ENCODE measurements at places on chromosomes 13 and 19.

DNA sequence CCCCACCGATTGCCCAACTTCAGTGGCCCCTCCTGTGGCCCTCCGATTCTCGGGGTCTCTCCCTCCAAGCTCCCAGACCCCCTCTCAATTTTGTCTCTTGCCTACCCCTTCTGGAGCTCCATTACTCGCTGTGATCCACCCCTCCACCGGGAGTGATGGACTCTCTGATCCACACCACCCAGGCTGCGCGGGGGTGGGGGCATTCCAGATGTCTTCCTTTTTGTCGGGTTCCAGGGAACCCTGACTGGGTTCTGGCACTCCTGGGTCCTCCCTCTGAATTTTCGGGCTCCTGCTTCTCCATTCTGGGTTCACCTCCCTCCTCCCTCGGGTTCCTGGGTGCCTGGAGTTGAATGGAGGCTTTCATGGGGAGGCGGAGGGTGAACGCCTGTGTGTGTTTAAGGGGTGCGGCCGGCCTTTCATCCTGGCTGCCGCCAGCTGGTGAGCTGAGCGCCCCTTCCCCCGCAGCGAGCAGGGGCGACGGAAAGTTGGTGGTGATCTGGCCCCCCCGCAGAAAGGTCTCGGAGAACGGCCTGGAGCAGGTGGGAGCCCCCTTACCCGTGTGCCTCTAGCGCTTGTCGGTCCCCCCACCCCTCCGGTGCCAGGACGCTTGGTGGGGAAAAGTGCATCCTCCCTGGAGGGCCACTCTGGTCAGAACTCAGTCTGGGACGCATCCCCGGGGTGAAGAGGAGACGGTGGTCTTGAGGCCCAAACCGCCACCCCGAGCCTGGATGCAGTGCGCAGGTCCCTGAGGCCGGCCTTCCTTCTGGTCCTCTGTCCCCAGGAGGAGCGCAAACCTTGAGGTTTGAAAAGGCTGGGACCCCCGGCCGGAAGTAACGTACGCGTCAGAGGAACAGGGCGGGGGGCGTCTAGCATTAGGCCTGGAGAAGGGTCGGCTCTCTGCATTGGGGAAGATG, 1.6 kb downstream of the MISP3 start:
- DNase-seq: no peak

- no peak for DNase-seq
Observed at GRCh38 chr13:33119022-33119781, 103.0 kb downstream of the KL start.

DNA sequence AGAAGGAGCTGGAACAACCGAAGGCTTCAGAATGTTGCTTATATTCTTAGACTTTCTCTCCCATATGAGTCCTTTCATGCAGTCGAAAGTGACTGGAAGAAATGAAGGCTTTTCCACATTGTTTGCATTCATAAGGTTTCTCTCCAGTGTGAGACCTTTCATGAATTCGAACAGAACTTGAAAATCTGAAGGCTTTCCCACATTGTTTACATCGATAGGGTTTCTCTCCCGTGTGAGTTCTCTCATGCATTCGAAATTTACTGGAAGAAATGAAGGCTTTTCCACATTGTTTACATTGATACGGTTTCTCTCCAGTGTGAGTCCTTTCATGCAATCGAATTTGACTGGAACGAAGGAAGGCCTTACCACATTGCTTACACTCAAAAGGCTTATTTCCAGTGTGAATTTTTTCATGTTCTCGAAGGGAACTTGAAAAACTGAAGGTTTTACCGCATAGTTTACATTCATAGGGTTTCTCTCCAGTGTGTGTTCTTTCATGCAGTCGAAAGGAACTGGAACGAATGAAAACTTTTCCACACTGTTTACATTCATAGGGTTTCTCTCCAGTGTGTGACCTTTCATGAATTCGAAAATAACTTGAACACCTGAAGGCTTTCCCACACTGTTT, 21.5 kb downstream of the ZNF14 start:
- no peak for DNase-seq

DNA sequence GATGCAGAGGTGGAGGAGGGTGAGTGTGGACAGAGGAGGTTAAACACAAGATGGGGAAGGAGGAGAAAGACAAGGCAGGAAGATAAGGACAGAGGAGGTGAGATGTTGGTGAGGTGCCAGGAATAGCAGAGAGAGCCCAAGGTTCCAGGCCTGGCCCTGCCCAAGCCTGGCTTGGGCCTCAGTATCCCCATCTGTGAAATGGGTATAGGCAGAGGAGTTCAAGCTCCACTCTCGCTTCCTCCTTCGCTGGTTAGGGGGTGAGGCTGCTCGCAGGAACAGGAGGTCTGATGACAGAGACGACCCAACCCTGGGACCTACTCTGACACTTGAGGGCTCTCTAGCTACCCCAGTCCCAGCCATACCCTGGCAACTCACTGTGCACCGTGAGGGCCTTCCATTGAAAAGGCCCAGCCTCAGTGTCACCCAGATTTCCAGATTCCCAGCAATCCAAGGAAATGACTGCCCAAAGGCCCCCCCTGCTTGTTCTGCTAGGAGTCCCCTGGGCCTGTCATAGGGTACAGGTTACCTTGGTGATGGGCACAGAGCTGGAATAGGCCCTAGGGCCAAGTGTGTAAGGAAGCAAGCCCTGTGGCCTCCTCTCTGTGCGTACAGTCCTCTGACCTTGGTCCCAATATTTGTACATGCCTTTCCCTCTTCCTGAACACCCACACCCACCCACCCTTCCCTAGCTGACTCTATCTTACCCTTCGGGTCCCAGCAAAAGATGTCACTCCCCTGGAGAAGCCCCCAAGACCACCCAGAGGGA, 8.6 kb upstream of the ANGPTL8 start:
- no peak for DNase-seq

- no peak for DNase-seq
Observed at GRCh38 chr19:11070123-11070522, 19.1 kb upstream of the LDLR start.

DNA sequence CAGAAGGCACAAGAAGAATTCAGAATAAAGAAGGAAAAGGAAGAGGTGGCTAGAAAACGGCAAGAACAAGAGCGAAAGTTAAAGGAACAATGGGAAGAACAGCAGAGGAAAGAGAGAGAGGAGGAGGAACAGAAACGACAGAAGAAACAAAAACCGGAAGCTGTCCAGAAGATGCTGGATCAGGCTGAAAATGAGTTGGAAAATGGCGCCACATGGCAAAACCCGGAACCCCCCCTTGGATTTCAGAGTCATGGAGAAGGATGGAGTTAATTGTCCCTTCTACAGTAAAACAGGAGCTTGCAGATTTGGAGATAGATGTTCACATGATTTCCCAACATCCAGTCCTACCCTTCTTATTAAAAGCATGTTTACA, 6.7 kb downstream of the CD209 start:
- DNase-seq: peak; percentile 52

DNA sequence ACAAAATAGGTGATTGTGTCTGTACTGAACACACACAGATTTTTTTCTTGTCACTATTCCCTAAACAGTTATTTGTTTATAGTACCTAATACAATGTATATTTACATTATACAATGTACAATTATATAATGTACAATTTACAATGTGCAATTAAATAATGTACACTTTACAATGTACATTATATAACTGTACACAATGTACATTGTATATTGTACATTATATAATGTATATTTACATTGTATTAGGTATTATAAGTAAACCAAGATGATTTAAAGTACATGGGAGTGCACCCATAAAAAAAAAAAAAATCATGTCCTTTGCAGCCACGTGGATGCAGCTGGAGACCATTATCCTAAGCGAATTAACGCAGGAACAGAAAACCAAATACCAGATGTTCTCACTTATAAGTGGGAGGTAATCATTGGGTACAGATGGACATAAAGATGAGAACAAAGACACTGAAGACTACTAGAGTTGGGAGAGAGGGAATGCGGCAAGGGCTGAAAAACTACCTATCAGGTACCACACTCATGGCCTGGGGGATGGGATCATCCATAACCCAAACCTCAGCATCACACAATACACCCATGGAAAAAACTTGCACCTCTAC, 68.1 kb downstream of the ABCC4 start:
- DNase-seq: no peak

- DNase-seq: no peak
Observed at GRCh38 chr13:60158321-60158801, 5.4 kb downstream of the DIAPH3 start.

DNA sequence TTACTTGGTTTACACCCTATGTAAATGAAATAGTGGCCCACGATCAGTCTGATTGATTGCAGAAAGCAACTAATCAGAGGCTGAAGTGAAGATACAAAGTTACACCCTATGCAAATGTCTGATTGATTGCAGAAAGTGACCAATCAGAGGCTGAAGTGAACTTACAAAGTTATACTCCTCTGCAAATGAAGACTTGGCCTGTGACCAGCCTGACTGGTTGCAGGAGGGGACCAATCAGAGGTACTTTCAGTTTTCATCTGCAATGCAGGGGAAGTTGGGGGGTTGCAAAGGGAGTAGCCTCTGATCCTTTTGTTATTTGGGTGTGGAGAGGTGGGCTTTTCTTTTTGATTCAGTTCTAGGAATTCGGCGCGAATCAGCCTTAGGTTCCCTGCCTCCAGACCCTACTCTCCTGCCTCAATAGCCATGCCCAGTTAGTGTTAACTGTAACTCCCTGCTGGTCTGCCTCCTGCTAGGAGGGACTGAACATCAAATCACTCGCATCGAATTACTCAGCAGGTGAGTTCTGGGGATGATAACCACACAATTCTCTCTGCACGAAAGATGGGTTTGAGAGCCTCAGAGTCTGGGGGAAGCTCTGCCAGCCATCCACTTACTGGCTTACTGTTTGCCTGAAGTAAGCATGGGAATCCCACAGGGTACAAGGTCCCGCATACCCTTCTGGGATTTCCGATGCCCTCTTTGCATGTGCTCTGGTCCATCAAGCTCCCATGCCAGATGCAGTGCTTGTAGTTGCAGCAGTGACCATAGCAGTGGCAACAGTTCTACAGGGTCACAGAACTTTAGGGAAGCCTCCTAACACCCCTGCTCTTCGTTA, 7.5 kb downstream of the ARL11 start:
- DNase-seq: peak; percentile 54

DNA sequence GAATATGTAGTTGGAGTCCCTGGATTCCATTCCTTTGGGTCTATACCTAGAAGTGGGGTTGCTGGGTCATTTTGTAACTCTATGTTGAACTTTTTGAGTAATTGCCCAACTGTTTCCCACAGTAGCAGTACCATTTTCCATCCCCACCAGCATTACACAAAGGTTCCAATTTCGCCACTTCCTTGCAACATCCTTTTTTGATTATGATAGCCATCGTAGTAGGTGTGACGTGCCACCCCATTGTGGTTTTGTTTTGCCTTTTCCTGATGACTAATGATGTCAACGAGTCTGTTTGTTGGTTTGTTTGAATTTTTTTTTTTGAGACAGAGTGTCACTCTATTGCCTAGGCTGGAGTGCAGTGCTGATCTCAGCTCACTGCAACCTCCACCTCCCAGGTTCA, 3.3 kb upstream of the PEX11G start:
- peak; percentile 97 for DNase-seq

DNA sequence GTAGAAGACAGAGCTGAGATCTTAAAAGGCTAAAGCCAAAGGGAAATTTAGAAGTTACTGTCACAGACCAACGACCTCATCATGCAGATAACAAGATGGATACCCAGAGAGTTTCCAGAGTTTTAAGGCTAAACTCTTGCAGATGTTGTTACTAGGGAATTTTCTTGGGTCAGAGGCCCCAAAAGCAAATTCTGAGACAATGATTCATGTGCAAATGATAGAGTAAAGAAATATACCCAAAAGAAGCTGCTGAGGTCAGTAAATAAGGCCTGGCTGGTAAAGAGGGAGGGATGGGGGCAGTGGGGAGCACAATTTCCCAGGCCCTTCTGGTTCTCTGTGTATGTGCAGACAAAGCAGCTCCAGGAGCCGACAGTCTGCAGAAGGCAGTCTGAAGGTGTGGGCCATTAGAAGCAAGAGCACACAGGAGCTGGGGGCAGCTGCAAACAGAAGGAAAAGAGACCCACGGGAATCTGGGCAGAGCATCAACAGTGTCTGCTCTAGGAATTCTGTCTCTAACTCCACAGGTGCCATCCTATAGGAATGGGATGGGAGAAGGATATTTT, 330.8 kb downstream of the TBC1D4 start:
- DNase-seq: no peak

DNA sequence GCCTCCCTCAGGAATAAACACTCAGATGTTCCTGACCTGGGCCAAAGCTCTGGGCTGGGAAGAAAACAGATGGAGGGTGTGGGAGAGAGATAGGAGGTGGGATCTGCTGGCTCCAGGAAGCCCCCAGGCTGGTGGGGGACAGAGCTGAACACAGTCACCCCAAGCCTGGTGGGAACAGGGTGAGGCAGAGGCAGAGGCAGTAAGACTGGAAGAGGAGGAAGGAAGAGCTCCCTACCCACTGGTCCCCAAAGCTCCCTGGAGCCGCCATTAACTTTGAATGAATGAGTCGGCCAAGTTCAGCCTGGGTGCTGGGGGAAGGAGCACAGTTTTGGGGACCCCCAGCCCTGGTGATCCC, 801 bp upstream of the KCNN1 start:
- no peak for DNase-seq

- DNase-seq: peak; percentile 23
Observed at GRCh38 chr19:14890643-14891379, 4.9 kb upstream of the OR7A17 start.

DNA sequence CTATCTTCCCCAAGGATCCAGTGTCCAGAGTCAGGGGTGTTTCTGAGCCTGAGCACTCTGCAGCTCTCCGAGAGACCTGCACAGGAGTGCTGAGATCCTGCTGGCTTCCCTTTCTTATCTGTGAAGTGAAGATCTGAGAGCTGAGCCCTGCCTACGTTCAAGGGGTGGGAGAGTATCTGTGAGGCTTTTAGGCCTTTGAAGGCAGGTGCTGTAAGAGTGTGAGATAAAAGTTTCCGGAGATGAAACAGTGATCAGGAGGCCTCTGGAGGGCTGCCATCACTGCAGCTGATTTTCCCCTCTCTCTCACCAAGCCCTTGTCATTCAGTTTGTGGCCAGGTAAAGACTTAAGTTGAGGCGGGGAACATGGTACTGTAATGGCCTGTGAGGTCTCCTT, 83.1 kb downstream of the AKAP11 start:
- no peak for DNase-seq

DNA sequence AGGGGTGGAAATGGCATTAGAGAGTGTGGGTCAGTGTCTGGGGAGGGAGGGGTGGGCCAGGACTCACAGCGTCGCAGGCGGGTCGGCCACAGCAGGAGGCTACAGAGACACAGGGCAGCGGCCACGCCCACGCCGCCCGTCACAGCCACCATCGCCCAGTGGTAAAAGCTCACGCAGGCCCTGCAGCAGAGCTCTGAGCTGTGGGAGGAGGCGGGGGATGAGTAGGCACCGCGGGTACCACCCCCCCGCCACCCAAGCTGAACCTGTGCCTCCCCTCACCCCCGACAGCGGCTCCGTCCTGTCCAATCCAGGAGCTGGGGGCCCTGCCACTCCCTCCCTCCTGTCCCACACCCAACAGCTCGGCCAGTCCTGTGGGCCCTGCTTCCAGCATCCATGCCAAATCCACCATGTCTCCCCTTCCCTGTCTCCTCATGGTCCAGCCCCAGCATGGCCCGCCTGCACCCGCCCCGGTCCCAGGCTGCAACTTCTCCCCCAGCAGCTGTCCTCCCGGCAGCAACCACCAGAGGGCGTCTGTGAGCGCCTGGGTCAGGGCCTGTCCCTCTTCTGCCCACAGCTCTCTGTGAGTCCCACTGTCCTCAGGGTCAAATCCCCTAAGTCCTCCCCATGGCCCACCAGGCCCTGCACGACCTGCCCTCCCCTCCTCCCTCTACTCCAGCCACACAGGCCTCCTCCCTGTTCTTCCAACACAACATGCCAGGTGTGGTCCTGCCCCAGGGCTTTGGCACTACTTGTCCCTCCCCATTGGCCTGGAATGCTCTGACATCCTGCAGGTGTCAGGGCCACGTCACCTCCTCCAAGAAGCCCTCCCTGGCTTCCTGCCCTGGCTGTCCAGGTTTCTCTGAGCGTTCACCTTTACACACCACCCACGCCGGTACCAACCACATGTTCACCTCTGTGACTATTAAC, 6.0 kb downstream of the TEKTIP1 start:
- peak; percentile 80 for DNase-seq
